ENCODE measurements at places on chromosomes 2 and 18. TPM values are rescaled to one million over a fixed set of nuclear protein-coding genes. Genes with fewer than 3 reads are reported as not detected.

DNA sequence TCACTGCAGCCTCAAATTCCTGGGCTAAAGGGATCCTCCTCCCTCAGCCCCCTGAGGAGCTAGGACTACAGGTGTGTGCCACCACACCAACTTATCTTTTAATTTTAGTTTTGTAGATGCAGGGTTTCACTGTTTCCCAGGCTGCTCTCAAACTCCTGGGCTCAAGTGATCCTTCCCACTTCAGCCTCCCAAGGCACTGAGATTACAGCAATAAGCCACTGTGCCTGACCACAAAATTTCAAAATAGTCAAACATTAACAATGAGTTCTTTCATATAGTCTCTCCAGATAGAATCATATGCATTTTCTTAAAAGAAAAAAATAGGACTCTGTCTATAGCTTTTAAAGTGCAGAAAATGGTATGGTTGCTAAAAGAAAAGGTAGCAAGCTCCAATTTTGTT, 24.9 kb upstream of the PID1 start:
- no peak for DNase-seq

The GCA gene
- 9.9 TPM for total RNA-seq

- no peak for DNase-seq
Observed at GRCh38 chr18:37483221-37483971, 82.2 kb downstream of the CELF4 start.

The UGT1A3 gene
- total RNA-seq, result not detected

The IGFBP5 gene
- 3.8 TPM for total RNA-seq

DNA sequence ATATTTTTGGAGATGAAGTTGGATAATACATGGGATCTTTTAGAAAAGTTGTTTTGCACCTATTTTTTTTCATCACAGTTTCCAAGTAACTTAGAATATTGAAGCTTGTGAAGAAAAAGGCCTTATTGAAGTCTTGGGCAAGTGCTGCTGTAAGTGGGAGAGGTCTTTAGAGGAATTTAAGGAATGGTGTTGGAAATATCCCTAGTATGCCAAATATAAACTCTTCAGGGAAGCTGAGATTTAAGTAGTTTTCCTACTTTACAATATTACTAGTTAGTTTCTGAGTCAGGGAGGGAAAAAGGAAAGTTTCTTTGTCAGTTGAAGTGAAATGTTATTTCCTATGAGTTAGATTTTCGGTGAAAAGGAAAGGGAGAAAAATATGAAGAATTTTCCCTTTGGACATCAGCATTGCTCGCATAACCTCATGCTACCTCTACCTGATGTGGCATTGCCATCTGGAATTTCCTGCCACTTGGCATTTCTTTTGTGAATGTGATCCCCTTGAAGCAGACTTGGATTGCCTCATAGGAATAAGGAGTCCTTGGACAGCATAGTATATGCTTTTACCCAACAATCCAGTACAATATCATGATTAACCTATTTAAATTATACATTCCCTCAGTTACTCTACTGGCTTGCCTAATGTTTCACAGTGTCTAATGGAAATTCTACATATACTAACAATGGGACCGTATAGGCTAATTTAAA, 12.1 kb downstream of the PLEKHH2 start:
- DNase-seq, result no peak

- no peak for DNase-seq
Observed at GRCh38 chr2:225027061-225027762, 15.1 kb downstream of the DOCK10 start.

DNA sequence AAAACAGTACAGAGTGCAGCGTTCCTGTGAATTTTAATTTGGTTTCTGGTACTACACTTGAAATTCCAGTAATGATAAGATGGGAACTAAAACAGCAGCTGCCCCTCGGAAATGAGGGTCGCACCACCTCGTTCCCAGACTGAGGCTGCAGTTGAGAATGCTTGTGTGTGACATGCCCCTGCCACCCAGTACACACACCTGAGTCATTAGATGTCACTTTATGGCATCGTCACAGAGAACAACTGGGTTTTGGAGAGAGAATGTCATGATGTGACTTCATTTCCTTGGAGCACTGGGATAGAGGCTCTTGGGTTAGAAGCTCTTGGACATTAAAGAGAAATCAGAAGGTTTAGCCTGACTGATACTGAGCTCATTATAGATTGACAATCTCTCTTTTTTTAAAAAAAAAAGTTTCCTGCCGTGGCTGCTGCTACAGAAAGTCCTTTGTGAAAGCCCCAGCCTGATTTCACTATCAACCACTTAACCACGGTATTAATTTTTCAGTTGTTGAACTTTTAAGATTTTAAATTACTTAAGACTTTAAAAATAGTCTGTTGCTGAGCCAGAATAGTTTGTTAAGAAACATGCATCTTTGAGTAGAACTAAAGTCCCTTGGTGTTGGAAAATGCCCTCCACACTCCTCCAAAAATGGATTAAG, 24.5 kb downstream of the BCL2L11 start:
- DNase-seq, result no peak

The HDLBP gene
- total RNA-seq, result 383 TPM

DNA sequence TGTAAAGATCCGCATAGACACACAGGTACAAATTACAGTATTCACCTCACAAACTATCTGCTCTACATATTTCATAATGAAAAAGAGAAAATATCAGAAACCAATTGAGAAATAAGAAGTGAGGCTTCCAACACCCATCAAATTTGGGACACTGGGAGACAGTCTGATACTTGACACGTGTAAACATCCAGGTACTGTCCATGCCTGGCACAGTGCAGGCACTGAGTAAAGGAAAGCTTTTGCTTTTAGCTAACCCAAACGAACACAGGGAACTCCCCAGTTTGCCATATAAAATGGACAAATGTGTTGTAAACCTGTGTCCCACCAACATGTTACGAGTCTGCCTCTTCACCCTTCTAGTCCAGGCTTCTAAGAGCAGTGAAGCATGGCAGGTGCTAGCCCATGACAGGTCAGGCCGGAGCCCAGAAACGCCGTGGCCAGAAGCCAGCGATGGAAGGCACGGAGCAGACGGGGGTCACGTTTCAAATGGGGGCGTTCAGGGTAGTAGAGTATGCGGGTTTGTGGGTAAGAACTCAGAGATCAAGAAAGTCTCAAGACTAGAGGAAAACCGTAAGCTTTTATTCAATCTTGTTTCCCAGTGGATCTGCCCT, 27.0 kb downstream of the CDH2 start:
- DNase-seq, result no peak

- DNase-seq, result no peak
Observed at GRCh38 chr18:45782662-45783061, 42.8 kb upstream of the SIGLEC15 start.

DNA sequence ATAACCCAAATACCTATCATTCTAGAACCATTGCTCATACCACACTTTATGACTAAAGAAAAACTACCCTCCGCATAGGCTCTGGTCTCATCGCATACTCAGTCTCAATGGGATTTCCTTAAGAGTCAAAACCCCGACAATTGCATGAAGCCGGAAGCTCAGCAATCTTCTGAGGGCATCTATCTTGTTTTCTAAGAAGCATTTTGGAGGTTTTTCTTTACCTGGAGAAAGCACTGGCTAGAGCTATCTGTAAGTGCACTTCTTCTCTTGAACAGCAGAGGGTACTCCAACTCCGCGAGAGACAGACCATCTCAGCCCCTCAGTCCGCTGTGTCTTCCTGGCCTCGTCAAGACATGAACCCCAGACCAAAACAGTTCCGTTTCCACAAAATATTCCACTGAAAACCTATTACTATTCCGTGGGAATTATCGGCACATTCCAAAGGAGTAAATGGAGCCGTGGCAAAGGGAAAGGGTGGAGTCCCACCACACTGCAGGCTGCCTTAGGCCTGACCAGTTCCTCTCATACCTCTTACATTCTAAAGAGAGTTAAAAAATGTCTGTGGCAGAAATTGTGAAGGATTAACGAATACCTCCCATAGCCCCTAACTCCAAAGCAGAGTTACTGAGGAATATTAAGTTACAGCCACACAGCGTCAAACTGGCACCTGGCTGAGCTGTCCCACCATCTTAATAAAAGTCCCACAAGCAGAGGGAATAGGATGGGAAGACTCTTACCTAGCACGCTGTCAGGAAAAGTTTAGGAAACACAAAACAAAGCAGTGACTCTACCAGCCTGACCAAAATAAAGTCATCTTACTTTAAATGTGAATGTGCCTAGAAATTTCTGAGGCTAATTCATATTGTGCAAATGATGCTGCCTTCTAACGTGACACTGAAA, 325.6 kb upstream of the VRK2 start:
- peak; percentile 1 for DNase-seq

The RAB6D gene
- not detected for total RNA-seq

- no peak for DNase-seq
Observed at GRCh38 chr2:181255651-181256050, 201.5 kb upstream of the ITGA4 start.

The KIF3C gene
- 9.5 TPM for total RNA-seq
